ENCODE measurements at places on chromosomes 7 and 10.

GRCh38 chr10:13739183-13739582, 152.4 kb downstream of the PRPF18 start:
- H3K27ac ChIP-seq, result no peak overlapping the region
- DNase-seq, result no peak
- H3K4me1 ChIP-seq, result no peaks in the 10 kb centered on the region
- H3K4me3 ChIP-seq, result no peak overlapping the region
- H3K36me3 ChIP-seq, result no peaks in the 10 kb centered on the region

GRCh38 chr7:8455426-8455825, 22.0 kb downstream of the NXPH1 start:
- H3K4me1 ChIP-seq, result no peaks in the 10 kb centered on the region
- no peak for DNase-seq
- no peak overlapping the region for H3K4me3 ChIP-seq
- H3K27me3 ChIP-seq, result no peaks in the 10 kb centered on the region
- no peaks in the 10 kb centered on the region for H3K36me3 ChIP-seq

DNA sequence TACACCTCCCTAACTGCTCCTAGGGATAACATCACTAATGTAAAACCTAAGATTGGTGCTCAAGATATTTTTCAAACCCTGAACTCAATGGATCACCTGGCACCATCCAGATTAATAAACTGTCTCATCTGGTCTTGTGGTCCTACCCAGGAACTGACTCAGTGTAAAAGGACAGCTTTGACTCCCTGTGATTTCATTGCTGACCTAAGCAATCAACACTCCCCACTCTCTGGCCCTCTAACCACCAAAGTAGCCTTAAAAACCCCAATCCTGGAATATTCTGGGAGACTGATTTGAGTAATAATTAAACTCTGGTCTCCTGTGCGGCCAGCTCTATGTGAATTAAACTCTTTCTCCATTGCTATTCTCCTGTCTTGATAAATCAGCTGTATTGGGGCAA, 6.2 kb upstream of the USP54 start:
- H3K4me3 ChIP-seq, result no peak overlapping the region
- H3K36me3 ChIP-seq, result no peaks in the 10 kb centered on the region
- DNase-seq, result no peak

DNA sequence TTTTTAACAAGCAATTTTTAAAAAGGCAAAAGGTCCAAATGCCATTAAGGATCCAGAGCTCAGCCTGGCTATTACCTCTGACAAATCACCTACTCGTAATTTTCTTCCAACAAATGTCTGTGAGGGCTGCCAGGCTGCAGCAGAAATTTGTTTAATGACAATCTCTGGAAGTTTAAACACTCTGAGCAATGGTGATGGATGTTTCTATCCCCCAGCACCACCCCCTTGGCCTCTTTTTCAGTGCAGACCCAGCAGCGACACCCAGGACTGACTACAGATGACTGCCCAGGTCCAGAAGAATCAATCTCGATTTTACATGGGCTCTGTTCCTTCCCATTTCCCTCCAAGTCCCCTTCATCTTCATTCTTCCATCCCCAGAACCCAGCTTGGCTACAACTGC, 201.4 kb upstream of the AOAH start:
- no peak for DNase-seq
- no peaks in the 10 kb centered on the region for H3K36me3 ChIP-seq
- H3K27me3 ChIP-seq, result no peaks in the 10 kb centered on the region
- H3K4me1 ChIP-seq, result no peaks in the 10 kb centered on the region
- H3K27ac ChIP-seq, result no peak overlapping the region

DNA sequence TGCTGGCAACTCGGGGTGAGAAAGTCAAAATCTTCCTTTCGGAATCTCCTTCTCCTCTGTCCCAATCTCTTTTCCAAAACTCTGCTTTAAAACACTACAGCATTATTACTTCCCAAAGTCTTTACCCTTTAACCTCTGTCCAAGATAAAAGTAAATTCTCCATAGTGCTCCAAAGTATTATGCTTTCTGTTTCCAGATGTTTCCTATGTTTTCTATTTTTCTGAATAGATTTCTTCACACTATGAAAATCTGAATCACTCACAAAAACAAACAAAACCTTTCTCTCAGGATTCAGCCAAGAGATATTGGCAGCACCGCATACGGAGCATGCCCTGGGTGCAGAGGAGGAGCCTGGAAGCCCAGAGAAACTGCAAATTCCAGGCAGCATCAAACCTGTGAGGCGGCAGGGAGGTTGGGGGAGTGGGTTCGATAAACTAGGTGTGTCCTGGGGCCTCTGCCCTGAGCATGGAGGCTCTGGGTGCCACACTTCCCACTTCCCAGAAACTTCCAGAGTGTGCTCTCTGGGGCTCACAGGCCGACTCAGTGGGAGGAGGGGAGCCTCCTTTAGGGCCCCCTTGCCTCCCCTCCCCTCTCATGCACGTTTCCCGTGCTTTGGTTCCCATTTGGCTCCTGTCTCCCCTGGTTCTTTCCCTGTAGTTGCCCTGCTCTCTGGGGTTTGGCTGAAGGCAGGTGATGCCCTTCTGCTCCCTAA, 35.6 kb downstream of the VIPR2 start:
- no peak overlapping the region for H3K27ac ChIP-seq
- H3K4me3 ChIP-seq, result no peak overlapping the region
- no peaks in the 10 kb centered on the region for H3K36me3 ChIP-seq
- H3K27me3 ChIP-seq, result no peaks in the 10 kb centered on the region

DNA sequence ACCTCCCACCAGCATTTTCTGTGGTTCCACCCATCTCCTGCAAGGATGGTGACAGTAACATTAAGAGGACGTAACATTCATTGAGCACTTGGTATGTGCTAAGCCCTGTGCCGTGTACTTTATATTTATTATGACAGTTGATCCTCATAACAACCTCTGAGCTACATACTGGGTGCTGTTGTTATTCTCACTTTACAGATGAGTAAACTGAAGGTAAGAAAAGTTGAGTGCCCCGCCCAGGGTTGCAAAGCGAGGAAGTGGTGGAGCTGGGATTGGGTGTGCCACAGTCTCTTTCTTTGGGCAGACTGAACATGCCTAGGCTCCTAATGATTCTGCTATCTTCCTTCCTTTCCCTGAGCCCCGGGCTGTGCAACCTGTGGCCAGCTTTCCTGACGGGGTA, 107.4 kb downstream of the SH3PXD2A start:
- DNase-seq, result peak; percentile 30
- H3K4me1 ChIP-seq, result peaks cover 45% of the 10 kb centered on the region
- no peak overlapping the region for H3K27ac ChIP-seq
- no peaks in the 10 kb centered on the region for H3K27me3 ChIP-seq
- no peak overlapping the region for H3K4me3 ChIP-seq

- DNase-seq, result no peak
- H3K27me3 ChIP-seq, result no peaks in the 10 kb centered on the region
- no peak overlapping the region for H3K4me3 ChIP-seq
Measured at GRCh38 chr7:39971924-39972323, 21.9 kb downstream of the CDK13 start.

GRCh38 chr7:36795451-36796021, 71.2 kb upstream of the AOAH start:
- no peaks in the 10 kb centered on the region for H3K36me3 ChIP-seq
- no peak for DNase-seq
- no peak overlapping the region for H3K4me3 ChIP-seq
- H3K27ac ChIP-seq, result no peak overlapping the region
- no peaks in the 10 kb centered on the region for H3K27me3 ChIP-seq
- peaks cover 20% of the 10 kb centered on the region for H3K4me1 ChIP-seq

GRCh38 chr10:103145860-103146466, 47.1 kb downstream of the NT5C2 start:
- H3K4me3 ChIP-seq, result no peak overlapping the region
- H3K4me1 ChIP-seq, result no peaks in the 10 kb centered on the region
- no peaks in the 10 kb centered on the region for H3K36me3 ChIP-seq

- DNase-seq, result no peak
- H3K4me3 ChIP-seq, result no peak overlapping the region
- H3K27me3 ChIP-seq, result no peaks in the 10 kb centered on the region
- no peaks in the 10 kb centered on the region for H3K36me3 ChIP-seq
- H3K4me1 ChIP-seq, result no peaks in the 10 kb centered on the region
Measured at GRCh38 chr10:3747984-3748383, 37.0 kb downstream of the KLF6 start.

DNA sequence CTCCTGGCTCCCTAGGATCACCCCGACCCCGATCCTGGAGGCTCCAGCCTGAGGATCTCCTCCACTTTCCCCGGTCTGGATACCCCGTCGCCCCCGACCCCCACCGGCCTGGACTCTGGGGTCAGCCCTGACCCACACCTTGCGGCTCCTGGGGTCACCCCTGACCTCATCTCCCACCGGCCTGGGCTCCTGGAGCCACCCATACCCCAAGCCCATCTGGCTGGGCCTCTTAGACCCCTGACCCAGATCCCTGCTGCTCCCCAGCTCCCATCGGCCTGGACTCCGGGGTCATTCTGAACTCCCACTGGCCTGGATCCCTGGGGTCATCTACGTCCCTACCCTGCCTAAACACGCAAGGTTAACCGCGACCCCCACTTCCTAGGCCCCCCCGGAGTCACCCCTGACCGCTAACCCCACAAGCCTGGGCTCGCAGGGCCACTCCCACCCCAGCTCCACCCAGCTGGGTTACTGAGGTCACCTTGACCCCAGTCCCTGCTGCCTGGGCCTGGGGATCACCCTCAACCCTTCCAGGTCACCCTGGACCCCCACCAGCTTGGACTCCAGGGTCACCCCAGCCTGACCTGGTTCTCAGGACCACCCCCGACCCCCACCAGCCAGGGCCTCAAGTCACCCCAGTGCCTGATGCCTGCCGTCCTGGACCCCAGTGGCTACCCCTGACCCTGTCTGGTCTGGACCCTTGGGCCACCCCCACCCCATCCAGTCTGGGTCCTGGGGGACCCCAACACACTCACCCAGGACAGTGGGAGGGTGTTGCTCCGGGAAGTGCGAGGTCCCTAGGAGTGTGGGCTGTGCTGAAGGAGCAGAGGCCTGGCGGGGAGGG, 1.2 kb downstream of the FOXK1 start:
- H3K36me3 ChIP-seq, result no peaks in the 10 kb centered on the region
- no peak for DNase-seq
- H3K27ac ChIP-seq, result peak overlapping the region; percentile 94
- no peaks in the 10 kb centered on the region for H3K27me3 ChIP-seq

DNA sequence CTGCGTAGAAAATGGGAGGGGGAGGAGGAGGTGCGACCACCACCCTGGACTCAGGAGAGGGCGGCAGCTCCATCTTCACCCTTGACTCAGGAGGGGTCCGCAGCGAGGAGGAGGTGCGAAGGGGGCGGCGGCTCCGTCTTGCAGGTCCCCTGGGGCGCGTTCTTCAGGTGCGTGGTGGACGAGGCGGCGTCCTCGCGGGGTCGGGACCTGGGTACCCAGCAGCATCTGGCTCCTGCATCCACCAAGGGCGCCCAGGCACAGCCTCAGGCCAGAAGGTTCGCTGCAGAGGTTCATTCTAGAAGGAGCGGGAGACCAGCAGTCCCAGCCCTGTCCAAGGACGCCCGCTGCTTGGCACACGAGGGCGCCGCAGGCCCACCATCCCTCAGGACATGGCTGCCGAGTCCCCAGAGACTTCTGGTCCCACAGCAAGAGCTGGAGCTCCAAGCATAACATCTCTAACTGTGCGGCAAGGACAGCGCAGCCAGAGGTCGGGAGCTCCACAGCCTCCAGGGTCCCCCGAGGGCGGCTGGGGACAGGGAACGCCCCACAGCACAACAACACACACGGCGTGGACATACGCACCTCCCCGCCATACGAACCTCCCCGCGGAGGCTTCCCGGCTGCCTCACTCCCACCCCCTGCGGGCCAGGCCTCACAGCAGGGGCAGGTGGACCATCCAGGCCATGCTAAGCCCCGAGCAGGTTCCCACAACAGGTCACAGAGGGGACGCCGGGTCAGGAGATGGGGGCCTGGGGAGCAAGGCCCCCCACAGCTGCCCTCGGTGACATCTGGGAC, 16.8 kb upstream of the DPYSL4 start:
- no peaks in the 10 kb centered on the region for H3K4me1 ChIP-seq
- H3K4me3 ChIP-seq, result no peak overlapping the region
- H3K36me3 ChIP-seq, result no peaks in the 10 kb centered on the region
- DNase-seq, result no peak

- no peaks in the 10 kb centered on the region for H3K36me3 ChIP-seq
- H3K27ac ChIP-seq, result no peak overlapping the region
- H3K27me3 ChIP-seq, result no peaks in the 10 kb centered on the region
Measured at GRCh38 chr7:64628192-64628591, 37.7 kb upstream of the ZNF107 start.

- H3K4me3 ChIP-seq, result no peak overlapping the region
- H3K4me1 ChIP-seq, result no peaks in the 10 kb centered on the region
- no peak for DNase-seq
- H3K36me3 ChIP-seq, result peaks cover 47% of the 10 kb centered on the region
- no peaks in the 10 kb centered on the region for H3K27me3 ChIP-seq
Measured at GRCh38 chr7:105644937-105645336, 63.6 kb upstream of the EFCAB10 start.

DNA sequence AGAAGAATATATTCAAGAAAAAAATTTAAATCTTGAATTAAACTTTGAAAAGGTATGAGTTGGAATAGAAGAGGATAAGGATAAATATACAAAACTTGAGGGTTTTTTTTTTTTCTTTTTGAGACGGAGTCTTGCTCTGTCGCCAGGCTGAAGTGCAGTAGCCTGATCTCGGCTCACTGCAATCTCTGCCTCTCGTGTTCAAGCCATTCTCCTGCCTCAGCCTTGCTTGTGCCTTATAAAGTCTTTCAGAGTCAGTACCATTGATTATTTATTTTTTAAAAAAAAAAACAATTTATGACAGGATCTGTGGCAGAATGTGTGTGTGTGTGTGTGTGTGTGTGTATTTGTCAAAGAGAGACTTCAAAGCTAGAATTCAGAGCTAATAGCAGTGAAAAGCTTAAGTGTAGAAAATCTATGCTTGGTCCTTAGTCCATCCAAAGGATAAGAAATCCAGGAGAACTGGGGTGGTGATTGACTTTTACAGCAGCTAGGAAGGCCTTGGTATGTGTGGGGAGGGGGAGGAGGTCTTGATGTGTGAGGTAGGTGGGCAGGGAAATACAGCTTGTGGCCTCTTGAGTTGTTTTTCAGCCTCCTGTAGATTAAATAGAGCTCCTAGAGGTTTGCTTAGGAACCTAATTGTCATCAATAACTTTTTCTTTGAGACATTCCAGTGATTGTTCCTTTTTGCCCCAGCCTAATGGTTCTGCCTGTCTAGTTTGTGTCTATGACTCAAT, 2.4 kb downstream of the HECTD2 start:
- H3K4me3 ChIP-seq, result no peak overlapping the region
- no peak for DNase-seq
- H3K4me1 ChIP-seq, result peaks cover 25% of the 10 kb centered on the region
- H3K27me3 ChIP-seq, result no peaks in the 10 kb centered on the region
- no peaks in the 10 kb centered on the region for H3K36me3 ChIP-seq
- H3K27ac ChIP-seq, result no peak overlapping the region

DNA sequence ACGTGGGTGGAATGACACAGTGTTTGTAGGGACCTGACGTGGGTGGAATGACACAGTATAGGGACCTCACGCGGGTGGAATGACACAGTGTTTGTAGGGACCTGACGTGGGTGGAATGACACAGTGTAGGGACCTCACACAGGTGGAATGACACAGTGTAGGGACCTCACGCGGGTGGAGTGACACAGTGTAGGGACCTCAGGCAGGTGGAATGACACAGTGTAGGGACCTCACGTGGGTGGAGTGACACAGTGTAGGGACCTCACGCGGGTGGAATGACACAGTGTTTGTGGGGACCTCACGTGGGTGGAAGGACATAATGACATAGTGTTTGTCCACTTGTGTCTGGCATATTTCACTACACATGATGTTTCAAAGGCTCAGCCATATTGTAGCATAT, 19.3 kb downstream of the PPP2R2D start:
- no peak overlapping the region for H3K27ac ChIP-seq
- H3K36me3 ChIP-seq, result no peaks in the 10 kb centered on the region
- no peak overlapping the region for H3K4me3 ChIP-seq
- H3K4me1 ChIP-seq, result peaks cover 34% of the 10 kb centered on the region
- DNase-seq, result no peak
- no peaks in the 10 kb centered on the region for H3K27me3 ChIP-seq
